ENCODE measurements at places on chromosomes 12 and 14.

DNA sequence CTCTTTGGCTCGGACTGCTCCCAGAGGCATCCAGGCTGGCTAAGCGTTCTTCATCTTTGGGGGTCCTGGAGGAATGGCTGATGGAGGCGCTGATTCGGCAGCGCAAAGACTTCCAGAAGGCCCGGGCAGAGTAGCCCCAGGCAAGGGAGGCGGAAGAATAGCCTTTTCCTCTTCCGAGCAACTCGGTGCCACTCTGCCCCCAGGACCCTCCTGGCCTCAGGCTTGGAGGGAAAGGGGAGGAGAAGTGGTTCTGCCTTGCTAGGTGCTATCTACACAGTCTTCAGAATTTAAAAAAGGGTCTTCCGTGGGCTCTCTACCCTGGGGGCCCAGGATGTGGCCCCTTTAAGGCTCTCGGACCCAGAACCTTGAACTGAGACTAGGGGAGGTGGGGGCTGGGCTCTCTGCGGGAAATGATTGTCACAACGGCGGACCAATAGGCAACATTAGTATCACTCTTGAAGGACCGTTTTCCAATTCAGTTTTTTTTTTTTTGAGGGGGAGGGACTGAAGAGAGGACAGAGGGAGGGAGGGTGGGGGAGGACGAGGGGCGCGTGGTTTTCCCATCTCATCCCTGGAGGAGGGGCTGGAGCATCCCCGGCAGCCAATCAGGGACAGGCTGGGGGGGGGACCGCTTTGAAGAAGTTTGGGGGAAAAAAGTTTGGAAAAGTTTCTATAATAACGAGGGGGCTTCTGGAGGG lies at the start of gene NFATC4:
NFATC4 (plus strand) TSS at position 671 of the 698 bp plus-strand sequence. CDS start 157 bp downstream, outside the sequence.
- peak; percentile 68 for DNase-seq

GRCh38 chr12:39464976-39465695 lies 22.2 kb upstream of the KIF21A start:
- DNase-seq, result no peak

- no peak for DNase-seq
These were observed 24.0 kb downstream of the PLEKHH1 start for GRCh38 chr14:67557118-67557517.

DNA sequence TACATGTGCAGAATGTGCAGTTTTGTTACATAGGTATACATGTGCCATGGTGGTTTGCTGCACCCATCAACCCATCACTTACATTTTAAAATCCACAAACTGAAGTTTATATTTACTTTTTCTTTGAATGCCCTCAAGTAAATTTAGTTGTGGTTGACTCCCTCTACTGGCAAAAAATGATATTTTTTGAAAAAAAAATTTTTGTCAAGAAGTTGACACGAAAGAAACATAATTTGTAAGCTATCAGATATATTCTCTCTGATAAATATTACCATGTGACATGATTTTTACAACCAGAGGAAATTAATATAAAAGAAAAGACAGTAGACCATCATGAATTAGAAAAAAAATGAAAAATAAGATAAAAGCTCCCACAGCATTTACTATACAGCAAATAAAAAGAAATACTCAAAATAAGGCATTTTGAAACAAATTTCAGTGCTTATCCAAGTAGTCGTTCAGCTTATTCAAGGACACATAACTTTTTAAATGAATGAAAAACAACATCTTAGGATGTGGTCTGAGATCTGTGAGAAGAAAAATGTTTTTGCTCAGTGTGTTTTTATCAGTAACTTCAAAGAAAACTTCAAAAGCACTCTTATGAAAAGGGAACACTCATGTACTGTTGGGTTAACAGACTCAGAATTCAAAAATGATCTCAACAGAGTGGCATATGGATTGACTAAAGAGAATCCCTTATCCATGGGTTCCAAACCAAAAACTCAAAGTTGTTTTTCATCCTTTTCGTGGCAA lies 30.0 kb upstream of the GRIP1 start:
- DNase-seq, result peak; percentile 19

DNA sequence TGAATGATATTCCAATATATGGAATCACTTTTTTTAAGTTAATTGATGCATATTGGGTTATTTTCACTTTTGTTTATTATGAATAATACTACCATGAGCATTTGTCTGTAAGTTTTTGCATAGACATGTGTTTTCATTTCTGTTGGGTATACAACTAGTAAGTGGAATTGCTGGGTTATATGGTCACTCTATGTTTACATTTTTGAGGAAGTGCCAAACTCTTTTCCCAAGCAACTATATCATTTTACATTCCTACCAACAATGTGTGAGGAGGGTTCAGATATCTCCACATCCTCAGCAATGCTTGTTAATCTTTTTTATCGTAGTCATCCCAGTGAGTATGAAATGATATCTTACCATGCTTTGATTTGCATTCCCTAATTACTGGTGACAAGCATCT lies 64.0 kb downstream of the MON2 start:
- DNase-seq, result peak; percentile 26

- DNase-seq, result no peak
These were observed 39.8 kb upstream of the CMKLR1 start for GRCh38 chr12:108378926-108379325.

GRCh38 chr12:1886396-1887008 lies 31.9 kb downstream of the CACNA2D4 start:
- no peak for DNase-seq

DNA sequence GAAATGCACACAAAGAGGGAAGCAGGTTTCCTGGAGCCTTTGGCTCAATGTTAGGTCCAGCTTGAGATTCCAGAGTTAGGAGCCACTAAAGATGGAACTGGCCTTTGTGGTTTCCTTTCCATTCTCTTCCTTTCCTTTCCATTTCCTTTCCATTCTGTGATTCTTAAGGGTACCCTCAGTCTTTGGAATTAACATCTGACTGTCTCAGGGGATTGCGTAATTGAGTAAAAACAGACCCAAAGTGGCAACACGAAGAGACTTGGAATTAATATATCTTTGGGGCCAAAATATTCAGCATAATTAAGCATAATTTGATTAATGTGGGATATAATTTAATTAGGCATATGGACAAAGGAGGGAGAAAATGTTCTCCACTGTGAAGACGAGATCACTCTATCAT lies 205.6 kb downstream of the CRADD start:
- DNase-seq, result peak; percentile 15

GRCh38 chr14:95569440-95569839 lies 34.6 kb downstream of the GLRX5 start:
- no peak for DNase-seq

GRCh38 chr12:12503384-12504078 lies 59.1 kb downstream of the DUSP16 start:
- DNase-seq, result no peak

DNA sequence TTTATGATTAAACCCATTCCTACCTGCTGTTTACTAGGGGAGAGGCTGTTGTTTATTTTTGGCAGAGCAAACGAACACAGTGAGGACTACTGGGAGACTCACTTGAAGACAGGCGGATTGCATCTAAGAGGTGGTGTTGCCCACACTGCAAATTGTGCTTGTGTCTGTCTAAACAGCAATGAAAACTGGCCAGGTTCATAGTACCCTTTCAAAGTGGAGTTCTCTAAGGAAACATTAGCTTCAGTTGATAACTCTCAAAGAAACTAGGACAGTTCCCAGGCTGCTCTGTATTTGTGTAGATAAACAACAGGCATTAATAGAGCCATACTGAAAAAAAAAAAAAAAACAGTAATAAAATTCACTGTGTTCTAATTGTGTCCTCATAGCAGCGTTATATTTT lies 466.0 kb upstream of the RGS6 start:
- DNase-seq, result no peak

DNA sequence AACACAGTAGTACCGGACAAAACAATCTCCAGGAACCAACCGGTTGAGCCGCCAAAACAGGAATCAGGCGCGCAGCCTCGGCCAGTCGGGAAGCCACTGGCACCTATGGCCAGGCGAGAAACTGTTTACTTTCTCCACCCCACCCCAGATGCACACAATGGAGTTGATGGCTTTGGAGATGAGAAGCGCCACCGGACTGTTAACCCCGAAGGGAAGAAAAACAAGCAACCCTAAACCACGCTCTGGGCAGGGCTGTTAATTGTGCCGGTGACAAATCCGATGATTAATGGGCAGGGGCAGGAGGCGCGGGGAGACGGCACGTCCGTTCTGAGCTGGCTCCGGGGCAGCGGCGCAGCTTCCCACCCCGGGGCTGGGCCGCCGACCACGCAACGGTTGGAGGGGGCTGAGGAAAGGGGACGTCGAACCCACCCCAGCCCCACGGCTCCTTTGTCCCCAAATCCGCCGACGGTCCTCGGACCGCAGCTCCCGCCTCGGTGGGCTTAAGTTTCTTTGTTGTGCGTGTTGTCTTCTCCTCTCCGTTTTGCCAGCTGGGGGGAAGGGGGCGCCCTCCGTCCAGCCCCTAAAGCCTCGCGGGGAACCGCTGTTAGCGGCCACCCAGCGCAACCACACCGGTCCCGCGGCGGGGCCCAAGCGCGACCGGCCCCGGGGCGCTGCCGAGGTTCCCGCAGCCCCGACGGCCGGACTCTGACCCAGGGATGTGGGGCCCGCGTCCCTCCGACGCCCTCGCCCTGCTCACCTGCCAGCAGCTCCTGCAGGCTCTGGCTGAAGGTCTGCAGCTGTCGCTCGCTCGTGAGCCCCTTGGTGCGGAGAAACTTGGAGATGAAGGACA lies 790 bp downstream of the BTG1 start:
- peak; percentile 79 for DNase-seq

GRCh38 chr12:92929983-92930382 lies 888 bp upstream of the EEA1 start:
- DNase-seq, result no peak

GRCh38 chr12:88328090-88328489 lies 186.0 kb downstream of the TMTC3 start:
- DNase-seq, result no peak

- DNase-seq, result no peak
These were observed 16.2 kb upstream of the AACS start for GRCh38 chr12:125049093-125049458.

GRCh38 chr12:90965204-90965603 lies 10.2 kb upstream of the CCER1 start:
- no peak for DNase-seq

DNA sequence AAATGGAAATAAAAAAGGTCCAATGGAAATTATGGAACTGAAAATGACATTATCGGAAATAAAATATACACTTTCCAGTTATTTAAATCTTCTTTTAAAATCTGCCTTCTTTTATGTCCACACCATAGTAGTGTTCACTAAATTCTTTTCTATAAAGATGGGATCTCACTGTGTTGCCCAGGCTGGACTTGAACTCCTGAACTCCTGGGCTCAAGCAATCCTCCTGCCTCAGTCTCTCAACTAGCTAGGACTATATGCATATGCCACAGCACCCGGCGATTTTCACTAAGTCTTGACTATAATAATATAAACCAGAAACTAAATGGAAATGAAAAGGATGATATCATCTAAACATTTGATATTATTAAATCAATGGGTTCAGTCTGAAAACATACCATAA lies 188.4 kb downstream of the MED13L start:
- DNase-seq, result no peak

DNA sequence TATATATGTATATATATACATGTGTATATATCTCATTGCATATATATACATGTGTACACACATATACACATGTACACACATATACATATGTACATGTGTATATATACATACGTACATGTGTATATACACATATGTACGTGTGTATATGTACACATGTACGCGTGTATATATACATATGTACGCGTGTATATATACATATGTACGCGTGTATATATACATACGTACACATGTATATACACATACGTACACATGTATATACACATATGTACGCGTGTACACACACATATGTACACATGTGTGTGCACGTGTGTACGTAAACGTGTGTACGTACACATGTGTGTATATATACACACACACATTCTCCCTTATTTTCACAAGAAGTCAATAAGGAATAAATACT lies 141.6 kb upstream of the TMCC3 start:
- DNase-seq, result no peak

- DNase-seq, result no peak
These were observed 39.8 kb upstream of the FBXO33 start for GRCh38 chr14:39472078-39472477.

GRCh38 chr12:113899561-113900471 lies 66.3 kb downstream of the RBM19 start:
- no peak for DNase-seq

GRCh38 chr12:111428728-111429175 lies 23.0 kb downstream of the SH2B3 start:
- peak; percentile 56 for DNase-seq

DNA sequence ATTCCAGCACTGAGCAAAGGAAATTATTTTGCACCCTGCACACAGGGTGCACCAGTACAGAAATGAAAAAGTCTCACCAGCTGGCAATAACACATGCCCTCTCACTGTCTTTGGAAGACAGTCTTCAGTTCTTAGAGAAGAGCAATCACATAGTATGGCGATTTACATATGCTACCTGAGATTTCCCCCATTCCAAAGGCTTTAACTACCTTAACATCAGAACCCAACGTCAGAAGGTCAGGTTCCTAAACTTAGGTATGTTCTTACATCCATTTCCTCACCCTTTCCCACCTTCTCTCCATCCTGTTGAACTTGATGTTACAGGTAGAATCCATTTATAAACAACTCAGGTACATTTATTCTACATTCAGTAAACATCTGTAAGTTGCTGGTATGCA lies 167.8 kb downstream of the PAWR start:
- DNase-seq, result no peak

DNA sequence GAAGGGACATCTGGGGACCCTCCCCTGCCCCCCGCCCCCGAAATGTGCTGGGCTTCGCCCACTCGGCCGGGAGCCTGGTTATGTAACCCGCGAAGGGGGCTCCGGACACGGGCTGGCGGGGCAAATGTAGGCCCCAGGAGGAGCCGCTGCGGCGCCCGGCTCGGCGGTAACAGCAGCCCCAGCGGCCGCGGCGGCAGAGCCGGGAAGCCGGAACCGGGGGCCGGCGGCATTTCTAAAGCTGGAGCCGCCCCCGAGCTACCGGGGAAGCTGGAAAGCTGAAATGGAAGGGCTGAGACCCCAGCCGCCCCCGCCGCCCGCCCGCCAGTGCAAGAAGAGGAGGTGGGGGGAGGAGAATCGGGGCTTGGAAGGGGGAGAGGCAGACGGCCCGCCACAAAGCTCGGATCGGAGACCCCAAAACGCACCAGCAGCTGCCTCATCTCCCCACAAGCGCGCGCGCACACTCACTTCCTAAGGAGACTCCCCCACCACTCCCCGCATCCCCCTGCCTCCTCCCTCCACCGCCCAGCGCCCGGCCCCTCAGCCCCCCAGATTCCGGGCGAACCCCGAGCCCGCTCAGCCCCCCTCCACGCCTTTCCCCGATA lies 1.5 kb downstream of the KDM2B start:
- peak; percentile 31 for DNase-seq

GRCh38 chr12:66189486-66189843 lies 451 bp downstream of the IRAK3 start:
- no peak for DNase-seq

- no peak for DNase-seq
These were observed 24.6 kb downstream of the ZNF26 start for GRCh38 chr12:133010657-133011297.

DNA sequence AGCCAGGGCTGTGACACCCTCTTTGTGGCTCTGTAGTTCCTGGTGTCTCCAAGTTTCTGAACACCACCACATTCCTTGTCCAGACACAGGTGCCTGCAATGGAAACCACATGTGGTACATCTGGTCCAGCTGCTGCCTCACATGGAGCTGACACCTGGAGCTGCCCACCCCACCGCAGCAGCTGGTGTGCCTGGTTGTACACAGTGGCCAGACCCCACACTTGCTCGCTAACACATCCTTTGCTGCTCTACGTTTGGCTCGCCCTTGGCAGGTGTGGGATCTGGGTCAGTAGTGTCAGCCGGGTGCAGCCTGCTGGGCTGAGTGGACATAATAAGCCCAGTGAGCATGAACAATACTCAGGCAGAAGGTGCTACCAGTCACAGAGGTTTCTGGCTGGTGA lies 198.9 kb downstream of the ADGRD1 start:
- no peak for DNase-seq

GRCh38 chr14:69504775-69505174 lies 20.2 kb downstream of the PLEKHD1 start:
- DNase-seq, result no peak
